ENCODE measurements at places on chromosomes 12 and 14.

- no peak for DNase-seq
Observed at GRCh38 chr14:91714805-91715204, 17.1 kb downstream of the CATSPERB start.

- DNase-seq = no peak
Observed at GRCh38 chr14:92997343-92998061, 74.6 kb downstream of the CHGA start.

- no peak for DNase-seq
Observed at GRCh38 chr12:92759634-92760268, 57.0 kb downstream of the PLEKHG7 start.

GRCh38 chr12:117028254-117028653 is 71.0 kb downstream of the TESC start:
- DNase-seq = no peak

- no peak for DNase-seq
Observed at GRCh38 chr12:131129839-131130238, 176.1 kb downstream of the ADGRD1 start.

- DNase-seq = no peak
Observed at GRCh38 chr12:79374545-79374944, 316.2 kb downstream of the PAWR start.

DNA sequence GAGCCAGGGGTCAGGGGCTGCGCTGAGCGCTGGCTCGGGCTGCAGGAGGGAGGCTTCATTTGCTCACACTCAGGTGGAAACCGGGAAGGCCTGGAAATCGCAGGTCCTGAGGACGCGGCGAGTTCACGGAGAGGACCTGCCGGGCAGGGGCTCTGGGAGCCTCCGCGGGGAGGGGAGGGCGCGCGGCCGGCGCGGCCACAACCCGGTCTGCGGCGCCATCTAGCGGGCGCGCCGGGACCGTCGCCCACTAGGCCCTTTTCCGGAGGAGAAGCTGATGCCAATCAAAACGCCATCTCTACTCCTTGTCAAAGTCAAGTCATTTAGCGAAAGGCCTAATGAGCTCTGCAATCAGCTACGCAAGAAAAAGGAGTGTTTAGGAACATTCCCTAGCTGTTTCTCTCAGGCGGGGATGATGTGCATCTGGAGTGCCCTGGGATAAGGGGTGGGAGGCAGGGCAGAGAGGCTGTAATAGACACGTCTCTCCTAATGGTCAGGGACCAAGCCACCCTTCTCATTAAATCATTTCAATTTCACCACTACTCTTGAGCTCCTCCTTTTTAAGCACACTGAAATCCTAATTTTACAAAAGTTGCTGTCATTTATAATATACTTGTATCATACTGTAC is 885.8 kb upstream of the TMEM132C start:
- DNase-seq = peak; percentile 24

GRCh38 chr14:92687681-92688433 is 60.6 kb downstream of the LGMN start:
- no peak for DNase-seq

DNA sequence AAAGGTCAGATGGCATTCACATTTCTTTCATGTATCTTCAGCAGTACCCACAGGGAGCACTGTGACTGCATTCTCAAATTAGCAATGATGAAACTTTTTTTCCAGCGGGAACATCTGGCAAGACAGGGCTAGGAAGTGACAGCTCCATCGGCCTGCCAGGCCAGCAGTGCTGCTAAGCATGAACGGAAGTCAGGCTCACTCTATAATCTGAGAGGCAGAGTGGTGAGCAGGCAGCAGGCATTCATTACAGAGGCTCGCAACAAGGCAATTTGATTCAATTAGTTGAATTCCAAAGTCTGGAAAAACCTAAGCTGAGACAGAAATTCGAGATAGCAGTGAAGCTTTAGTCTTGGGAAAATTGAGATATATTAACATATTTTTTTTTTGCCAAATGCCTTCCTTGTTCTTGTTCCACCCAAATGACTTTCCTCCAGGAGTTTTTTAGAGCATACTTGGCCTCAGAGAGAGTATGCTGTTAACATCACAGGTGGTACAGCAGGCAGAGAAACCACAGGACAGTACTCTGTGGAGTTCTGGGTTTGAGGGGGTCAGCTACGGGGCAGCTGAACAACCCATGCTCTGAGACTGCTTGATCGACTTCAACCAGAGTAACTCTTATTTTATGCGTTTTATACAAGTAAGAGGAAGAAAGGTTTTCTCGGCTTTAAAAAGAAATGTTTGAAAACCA is 414.9 kb downstream of the APAF1 start:
- DNase-seq = no peak
